Left renal pelvis (tissue), 4 donors: ENCODE measurements at places on chromosomes 2 and 18. TPM values are rescaled to one million over a fixed set of nuclear protein-coding genes. Genes with fewer than 3 reads are reported as not detected.

- DNase-seq: no peak
Observed at GRCh38 chr2:195535911-195536522, 121.0 kb upstream of the SLC39A10 start.

GRCh38 chr2:176455816-176456291, 186.6 kb downstream of the MTX2 start:
- DNase-seq: no peak

DNA sequence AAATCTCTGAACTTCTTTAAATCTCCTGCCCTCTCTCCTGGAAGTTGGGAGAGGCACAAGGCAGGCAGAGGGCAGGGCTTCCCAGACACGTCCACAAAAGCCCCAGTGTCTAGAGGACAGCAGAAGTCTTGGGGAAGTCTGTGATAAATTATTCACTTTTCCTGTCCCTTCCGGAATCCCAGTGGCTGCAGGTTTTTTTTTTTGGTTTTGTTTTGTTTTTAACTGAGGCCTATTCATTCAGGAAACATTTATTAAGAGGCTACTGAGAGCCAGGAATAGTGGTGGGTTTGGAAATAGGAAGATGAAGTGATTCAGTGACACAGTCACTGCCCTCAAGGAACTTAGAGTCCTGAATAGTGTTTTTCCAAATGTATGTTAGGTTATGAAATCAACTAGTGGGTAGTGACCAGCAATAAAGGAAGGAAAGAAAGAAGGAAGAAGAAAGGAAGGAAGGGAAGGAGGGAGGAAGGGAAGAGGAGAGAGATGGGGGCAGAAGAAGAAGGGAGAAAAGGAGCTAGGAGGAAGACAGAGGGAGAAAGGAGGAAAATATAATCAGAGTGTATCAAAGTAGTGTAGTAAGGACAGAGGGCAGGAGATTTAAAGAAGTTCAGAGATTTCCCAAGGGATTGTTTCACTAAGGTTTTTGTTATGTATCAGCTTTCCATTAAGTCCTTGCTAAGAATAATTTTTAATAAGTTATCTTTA, 98.9 kb upstream of the ZFP36L2 start:
- no peak for DNase-seq

GRCh38 chr2:233817995-233818638, 36.2 kb downstream of the HJURP start:
- DNase-seq: no peak

- DNase-seq: no peak
Observed at GRCh38 chr2:88059979-88060906, 4.7 kb upstream of the KRCC1 start.

GRCh38 chr2:12970861-12971260, 254.1 kb downstream of the TRIB2 start:
- DNase-seq: no peak

DNA sequence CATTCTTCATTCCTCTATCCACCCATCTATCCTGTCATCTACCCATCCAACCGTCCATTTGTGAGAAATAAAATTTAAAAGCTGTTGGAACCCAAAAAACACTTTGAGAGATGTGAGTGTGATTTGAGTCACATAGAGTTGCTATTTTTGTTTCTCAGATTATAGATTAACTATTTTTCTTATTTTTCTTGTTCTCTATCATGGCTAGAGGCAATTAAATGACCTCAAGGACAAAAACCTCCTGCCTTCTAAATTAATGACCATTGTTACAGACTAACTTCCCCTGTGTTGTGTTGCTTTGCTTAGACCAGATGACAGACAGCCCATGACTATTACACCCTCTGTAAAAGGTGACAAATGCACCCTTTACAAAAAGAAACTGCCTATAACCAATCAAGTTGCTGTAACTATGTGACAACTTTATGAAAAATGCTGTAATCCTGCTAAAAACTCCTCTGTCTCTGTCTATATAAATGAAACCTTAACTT, 207.9 kb upstream of the CXCR4 start:
- DNase-seq: no peak

GRCh38 chr2:229553091-229553490, 161.3 kb downstream of the DNER start:
- no peak for DNase-seq

DNA sequence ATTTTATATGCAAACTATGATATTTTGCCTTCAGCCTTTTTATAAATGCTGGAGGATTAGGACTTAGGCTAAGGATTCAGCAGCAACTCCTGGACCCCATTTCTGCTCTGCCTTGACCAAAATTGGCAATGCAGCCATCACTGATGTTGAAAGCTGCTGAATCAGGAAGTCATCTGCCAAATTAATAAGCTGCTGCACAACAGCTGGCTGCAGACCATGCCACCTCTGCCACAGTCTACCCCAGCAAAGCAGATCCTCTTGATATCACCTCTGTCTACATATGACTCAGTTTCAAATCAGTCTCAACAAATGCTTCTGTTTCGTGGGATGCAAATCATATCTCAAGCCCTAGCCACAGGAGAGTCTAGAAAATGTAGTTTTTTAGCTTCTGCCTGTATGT, 7.1 kb upstream of the SOS1 start:
- no peak for DNase-seq

- DNase-seq: no peak
Observed at GRCh38 chr2:15092691-15093090, 460.2 kb downstream of the LRATD1 start.

- DNase-seq: no peak
Observed at GRCh38 chr2:20135631-20136050, 84.2 kb upstream of the LAPTM4A start.

- no peak for DNase-seq
Observed at GRCh38 chr2:239583879-239584859, 183.3 kb upstream of the HDAC4 start.

DNA sequence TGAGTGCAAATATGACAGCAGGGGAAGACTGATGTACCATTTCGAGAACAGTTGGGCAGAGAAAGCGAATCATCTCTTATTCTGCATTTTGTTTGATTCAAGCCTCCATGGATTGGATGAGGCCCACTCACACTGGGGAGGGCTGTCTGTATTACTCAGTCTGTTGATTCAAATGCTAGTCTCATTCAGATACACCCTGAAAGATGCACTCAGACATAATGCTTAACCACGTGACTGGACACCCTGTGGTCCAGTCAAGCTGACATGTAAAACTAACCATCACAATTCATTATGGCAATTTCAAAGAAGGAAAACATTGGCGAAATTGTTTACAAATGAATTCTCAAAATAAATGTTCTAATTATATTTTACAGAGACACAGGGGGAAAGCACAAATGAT, 1210.2 kb downstream of the DPP10 start:
- DNase-seq: no peak

DNA sequence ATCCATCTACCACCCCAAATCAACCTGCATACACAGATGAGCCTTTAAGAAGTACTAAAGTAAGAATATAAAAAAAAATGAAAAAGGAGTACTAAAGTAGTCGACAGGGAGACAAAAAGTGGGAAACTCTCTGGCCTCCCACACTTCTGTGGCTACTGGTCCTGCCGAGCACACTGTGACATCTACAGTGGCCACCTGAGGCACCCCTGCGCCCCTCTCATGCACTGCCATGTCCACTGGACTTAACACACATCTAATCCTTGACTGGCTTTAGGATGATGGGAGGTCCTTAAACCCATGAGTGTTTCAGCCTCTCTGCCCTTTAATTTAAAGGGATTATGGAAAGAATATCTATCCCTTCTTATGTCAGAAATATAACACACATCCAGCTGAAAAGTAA, 71.2 kb downstream of the MREG start:
- DNase-seq: no peak

GRCh38 chr2:187264612-187265011, 183.4 kb downstream of the CALCRL start:
- DNase-seq: no peak

GRCh38 chr2:163259489-163259888, 420.9 kb upstream of the KCNH7 start:
- DNase-seq: no peak

DNA sequence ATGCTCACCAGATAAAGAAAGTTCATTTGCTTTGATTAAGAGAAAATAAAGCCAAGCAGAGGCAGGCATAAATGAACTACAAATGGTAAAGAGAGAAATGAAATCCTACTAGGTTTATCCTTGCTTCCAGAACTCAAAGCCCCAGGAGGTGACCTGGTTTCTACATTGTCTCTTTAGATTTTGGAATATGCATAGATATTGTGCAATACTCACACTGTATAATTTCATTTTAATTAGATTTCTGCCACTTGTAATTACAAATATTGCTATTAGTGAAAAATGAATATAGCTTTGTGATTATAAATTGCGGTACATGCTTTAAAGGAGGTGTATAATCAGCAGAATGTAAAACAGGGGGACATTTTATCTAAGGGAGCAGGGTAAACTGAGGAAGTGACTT, 76.9 kb upstream of the NRXN1 start:
- no peak for DNase-seq

DNA sequence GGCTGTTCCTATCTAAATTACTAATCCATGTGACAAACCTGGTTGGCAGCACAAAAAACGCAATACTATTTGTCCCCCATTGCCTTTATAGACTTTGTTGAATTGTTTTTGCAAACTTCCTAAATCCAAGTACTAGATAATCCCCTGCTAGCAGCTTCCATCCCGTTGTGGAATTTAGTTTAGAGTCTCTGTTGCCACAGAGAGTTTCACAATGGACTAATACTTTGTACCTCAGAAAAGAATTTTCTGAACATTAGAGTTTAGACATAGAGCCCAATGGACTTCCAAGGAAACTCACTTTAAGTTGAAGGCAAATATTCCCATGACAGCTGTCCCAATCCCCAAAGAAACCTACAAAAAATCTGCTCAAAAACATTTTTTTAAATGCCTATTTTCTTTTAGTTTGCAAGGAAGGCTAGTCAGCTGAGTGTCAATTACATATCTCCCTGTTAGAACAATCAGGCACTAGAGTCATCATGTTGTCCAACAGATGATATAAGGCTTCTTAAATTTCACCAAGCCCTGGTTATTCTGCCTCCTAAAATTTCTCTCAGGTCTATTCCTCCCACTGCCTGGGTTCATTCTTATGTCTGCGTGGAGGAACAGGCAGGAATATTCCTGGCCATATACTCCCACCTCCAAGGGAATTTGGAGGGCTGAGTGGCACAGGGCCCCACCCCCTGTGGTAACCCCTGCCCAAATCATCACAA, 27.2 kb downstream of the RNF152 start:
- no peak for DNase-seq

DNA sequence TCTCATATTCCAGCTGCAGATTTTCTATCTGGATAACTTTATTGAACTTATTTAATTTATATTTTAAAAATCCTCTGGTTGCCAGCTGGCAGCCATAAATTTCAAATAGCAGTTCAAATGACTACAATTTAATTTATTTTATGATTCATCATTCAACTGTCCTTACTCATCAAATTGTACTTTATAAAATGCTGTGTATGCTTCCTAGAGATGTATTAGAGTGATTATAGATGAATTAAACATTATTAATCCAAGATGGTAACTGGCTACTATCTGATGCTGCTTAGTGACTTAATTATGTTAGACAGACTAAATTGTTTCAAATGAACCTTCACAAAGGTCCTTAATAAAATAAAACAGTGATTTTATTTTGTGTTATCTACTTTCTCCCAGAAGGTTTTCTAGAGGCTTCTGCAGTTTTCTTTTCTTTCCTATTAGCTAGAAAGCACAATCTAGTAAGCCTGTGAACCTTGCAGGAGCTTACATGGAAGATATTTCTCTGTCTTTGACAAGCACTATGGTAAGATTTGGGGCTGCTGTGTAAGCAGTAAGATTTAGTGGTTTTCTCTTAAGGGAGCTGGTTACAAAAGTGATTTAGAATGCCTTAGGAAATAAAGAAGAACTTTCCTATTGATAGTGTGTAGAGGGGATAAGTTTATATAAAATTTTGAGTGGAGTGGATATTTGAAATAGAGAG, 322.3 kb downstream of the FSIP2 start:
- no peak for DNase-seq

TTN gene
- polyA plus RNA-seq: 1.2 TPM

COLEC11 gene
- 0.72 TPM for polyA plus RNA-seq

MAB21L4 gene
- 1.3 TPM for polyA plus RNA-seq

PREPL gene
- polyA plus RNA-seq: 171 TPM

MYOM1 gene
- 6.7 TPM for polyA plus RNA-seq

GPR39 gene
- 4.4 TPM for polyA plus RNA-seq

MAP3K19 gene
- 0.63 TPM for polyA plus RNA-seq

SCG2 gene
- polyA plus RNA-seq: 0.47 TPM

IMPACT gene
- polyA plus RNA-seq: 85.8 TPM

TSPYL6 gene
- 0.29 TPM for polyA plus RNA-seq

DTNA gene
- 17.4 TPM for polyA plus RNA-seq

RBM45 gene
- polyA plus RNA-seq: 17.6 TPM
